ENCODE measurements at places on chromosomes 11 and 22.

DNA sequence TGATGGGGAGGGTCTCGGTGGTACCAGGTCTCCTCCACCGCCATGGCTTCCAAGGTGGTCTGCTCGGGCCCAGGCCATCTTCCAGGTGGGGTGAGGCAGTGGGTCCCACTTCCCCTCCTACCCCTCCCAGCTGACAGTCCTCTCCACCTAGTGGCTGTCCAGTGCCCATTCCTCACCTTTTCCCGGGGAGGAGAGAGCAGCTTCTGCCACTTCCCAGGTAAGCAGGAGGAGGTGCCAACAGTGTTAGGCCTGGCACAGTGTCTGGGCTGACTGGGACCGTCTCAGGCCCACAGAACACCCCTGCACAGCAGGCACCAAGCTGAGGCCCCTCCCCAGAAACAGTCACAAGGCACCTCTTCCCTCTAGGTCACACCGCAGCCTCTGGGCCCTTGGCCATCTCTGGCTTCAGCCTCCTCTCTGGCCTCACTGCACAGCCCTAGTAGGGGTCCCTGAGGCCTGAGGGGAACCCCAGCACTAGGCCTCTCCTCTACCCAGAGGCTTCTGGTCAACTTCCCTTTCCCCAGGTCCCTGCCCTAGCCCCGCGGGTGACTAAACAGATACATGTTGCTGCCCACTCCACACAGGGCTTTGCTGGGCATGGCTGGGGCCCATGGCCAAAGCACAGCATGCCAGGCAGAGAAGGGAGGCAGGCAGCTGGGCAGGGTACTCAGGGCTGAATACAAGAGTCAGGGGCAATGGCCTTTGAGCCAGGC lies 2.3 kb upstream of the ANKRD13D start:
- DNase-seq = no peak

DNA sequence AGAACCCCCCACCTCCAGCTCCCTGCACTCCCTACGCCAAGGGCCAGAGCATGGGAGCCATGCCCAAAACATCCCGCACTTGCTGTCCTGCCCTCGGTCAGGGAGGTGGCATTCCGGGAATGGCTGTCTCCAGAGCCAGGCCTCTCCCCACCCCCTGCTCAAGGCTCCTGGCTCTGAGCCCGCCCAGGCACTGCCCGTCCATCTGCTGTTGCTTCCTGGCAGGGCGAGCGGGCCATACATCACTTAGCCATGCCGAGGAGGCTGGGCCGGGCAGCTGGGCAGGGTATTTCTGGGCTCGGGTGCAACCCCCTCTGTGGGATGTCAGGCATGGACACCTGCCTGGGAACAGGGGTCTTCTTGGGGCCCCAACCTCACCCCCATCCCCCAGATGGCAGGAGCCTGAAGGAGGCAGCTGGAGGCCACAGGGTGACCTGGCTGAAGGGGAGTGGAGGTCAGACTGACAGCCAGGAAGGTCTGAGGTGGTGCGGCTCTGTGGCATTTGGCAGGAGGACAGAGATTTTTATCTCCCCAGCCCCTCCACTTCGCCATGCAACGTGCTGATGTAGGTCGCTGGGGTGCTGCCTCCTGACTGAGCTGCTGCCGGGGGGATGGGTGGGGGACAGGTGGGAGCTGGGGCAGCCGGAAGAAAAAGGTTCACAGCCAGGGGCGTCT lies 8.7 kb upstream of the CABP7 start:
- no peak for DNase-seq

- no peak for DNase-seq
These were observed 32.1 kb downstream of the APOL1 start for GRCh38 chr22:36285017-36285416.

DNA sequence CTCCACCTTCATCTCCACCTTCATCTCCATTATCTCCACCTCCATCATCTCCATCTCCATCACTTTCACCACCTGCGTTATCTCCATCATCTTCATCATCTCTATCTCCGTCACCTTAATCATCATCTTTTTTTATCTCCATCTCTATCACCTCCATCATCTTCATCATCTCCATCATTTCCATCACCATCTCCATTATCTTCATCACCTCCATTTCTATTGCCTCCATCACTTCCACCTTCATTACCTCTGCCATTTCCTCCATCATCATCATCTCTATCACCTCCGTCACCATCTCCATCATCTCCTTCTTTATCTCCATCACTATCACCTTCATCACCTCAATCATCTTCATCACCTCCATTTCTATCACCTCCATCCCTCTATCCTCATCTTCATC lies 573.5 kb downstream of the TBC1D22A start:
- DNase-seq = no peak

DNA sequence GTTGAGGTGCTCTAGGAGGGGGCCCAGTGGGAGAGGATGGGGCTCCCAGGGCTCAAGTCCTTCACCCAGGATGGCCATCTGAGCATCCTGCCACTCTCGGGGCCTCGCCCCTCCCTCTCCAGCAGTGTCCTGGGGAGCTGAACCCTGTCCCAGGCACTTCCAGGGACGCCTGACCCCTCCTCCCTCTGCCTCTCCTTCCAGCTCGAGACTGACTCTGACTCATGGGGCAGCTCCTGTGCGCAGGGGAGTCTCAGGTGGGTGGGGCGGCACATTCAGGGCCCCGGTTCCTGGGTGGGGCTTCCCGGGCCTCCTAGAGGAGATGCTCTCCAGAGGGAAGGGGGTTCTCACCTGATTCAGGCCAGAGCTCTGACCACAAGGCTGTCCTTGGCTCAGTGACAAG lies 77.1 kb upstream of the IGLL5 start:
- peak; percentile 48 for DNase-seq

GRCh38 chr22:27133681-27134314 lies 476.4 kb downstream of the MIAT start:
- peak; percentile 71 for DNase-seq

GRCh38 chr11:57479911-57480310 lies 19.6 kb downstream of the RTN4RL2 start:
- no peak for DNase-seq

DNA sequence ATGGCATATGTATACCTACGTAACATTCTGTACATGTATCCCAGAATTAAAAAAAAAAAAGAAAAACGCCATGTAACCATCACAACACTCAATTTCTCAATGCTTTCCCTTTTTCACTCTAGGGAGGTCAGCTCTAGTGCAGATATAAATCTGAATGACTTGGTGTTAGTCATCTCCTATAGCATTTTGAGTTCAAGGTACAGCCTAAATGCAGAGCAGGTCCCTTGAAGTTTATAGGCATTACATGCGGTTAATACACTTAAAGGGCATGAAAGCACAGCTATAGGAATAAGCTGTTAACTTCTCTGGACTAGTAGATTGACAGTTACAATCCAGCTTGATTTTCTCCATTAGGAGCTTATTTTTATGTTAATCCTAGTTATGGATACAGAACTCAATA lies 16.2 kb upstream of the OR52I2 start:
- no peak for DNase-seq

GRCh38 chr11:1446623-1447022 lies 40.0 kb downstream of the MOB2 start:
- no peak for DNase-seq

- DNase-seq = no peak
These were observed 20.2 kb downstream of the NF2 start for GRCh38 chr22:29623553-29624169.

- no peak for DNase-seq
These were observed 4.0 kb downstream of the VWCE start for GRCh38 chr11:61290905-61291690.
